Vagina (tissue), 2 donors: ENCODE measurements at places on chromosomes 13 and 19.

DNA sequence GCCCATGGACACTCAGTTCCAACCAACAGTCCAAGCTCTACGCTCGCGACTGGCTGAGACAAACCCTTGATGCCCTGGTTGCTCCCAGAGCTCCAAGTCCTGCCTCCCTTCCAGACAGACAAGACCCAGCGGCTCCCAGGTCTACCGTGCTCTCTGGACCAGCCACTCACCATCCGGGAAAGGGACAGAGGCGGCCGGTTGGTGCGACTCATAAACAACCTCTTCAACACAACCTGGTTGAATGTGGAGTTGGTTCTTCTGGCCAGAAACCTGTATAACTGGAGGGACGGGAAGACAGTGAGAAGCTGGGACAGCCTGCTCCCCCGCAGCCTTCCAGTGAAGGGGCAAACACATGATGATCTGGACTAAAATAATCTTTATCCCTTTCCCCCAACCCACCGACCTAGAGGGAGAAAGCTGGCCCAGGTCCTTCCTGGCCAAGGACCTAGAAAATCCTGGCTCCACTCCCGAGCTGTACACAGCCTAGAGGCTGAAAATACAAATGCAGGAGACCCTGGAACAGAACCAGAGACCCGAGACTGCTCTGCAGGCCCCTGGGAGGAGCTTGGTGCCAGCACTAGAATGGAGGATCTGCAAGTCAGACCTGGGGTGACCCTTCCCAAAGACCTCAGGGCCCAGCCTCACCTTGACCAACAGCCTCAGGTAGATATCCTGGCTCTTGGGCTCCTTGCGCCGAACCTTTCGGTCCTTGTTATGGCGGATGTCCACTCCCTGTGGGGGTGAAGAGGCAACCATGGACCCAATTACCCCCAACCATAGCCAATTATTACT is 1.6 kb downstream of the RPL18 start:
- DNase-seq = no peak

DNA sequence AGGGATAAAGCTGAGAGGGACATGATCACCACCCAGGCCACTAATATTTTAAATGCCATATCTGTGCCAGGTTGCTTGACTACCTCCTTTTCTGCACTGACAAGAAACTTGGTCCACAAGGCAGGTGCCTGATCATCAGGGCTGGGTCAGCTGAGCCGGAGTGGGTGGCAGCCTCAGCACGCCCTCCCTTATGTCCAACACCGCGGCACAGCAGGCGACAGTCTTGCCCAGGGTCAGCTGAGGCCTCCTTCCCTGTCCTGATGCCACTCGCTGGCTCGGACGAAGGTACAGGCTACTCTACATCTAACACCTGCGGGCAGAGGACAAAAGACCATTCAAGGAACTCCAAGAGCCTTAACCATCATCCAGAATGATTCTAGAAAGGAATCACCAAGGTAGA is 16.9 kb downstream of the ZC3H4 start:
- no peak for DNase-seq

GRCh38 chr19:49861107-49861506 is 6.3 kb downstream of the PNKP start:
- no peak for DNase-seq

DNA sequence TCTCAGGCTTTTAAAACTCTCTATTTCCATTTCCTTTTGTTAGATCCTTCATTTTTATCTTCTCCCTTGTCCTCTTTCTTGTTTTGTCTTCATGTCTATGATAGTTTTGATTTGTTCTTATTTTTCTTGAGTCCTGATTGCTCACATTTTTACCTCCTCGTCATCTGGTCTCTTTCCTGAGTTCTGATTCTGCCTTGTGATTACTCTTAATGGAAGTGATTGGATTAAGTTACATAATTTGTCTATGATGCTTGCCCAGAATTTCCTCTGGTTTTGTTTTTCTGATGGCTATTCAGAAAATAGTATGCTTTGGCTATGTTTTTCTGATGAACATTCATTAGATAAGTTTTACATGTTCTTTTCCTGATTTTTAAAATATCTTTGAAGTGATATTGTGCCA is 102.6 kb downstream of the DNAJC3 start:
- DNase-seq = no peak

- no peak for DNase-seq
Measured at GRCh38 chr13:29471551-29471950, 123.9 kb downstream of the SLC7A1 start.

GRCh38 chr13:32897296-32897695 is 118.9 kb upstream of the KL start:
- no peak for DNase-seq

DNA sequence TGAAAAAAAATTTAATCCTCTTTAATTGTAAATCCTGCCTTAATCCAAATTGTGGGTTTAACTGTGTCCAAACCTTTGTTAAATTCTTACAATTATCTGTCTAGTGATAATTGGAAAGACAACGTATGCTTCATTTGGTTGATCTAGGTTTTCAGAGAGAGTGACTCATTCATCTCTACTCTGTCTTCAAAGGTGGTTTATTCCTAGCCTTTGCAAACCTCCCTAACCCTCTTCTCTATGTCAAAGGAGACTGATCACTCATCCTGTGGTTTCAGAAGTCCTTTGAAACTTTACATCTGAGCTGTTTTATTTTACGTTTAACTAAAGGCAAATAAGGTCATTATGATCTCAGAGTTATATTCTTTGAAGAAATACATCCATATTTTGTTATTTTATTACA is 8.8 kb upstream of the OXGR1 start:
- DNase-seq = no peak

DNA sequence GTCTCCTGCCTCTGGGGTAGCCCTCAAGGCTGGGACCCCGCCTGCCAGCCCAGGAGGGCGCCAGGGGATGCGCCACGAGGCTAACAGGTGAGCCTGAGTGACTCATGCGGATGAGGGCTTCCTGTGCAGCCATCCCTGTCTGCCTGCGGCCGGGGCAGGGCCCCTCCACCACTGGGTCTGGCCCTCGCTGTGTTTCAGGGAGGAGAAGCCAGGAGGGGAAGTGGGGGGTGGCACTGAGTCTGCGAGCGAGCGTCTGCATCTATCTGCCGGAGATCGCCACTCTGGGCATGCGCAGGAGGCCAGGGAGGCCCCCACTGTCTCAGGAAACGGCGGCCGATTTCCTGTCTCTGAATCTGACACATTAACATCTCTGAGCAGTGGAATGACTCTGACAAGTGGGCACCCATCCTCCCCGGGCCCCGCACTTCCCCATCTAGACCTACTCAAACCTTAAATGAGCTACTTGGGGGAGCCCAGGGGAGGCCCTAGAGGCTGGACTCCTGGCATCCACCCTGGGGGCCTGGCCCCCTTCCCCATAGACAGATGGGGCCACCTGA is 19.7 kb downstream of the RFX1 start:
- DNase-seq = no peak

- no peak for DNase-seq
Measured at GRCh38 chr19:35120898-35121297, 5.3 kb downstream of the FXYD3 start.

DNA sequence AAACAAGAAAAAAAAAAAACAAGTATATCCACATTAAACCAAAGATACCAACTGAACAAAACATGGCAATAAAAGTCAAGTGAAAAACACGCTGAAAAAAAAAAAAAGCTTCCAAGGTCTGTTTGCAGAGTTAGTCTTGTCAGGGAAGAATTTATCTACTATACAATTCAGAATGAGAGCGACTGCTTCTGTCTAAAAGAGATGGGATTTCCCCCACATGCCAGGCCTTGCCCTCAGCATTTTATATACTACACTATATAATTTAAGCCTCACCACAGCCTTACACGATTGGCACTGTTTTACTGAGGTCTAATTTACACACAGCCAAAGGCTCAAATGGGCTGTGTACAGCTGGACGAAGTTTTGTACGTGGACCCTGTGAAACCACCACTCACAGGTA is 67.3 kb downstream of the FOXO1 start:
- DNase-seq = no peak

DNA sequence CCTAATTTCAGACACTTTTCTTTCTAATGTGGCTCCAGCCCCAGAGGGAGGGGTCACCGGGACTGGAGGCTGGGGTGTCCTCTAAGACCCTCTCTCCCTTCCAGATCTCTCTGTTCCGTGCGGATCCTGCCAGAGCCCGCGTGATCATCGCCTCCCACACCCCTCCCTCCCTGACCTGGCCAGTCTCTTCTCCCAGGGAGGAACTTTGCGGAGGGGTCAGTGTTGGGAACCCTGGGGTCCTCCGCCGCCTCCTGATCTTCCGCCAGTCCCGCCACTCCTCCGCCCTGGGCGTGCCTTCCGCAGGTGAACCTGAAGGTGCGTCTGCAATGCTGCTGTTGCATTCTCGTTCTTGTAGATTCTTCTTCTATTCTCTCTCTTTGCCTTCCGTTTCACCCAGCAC is 9.1 kb downstream of the SOX21 start:
- peak; percentile 74 for DNase-seq
